ENCODE measurements at places on chromosomes 4 and X.

DNA sequence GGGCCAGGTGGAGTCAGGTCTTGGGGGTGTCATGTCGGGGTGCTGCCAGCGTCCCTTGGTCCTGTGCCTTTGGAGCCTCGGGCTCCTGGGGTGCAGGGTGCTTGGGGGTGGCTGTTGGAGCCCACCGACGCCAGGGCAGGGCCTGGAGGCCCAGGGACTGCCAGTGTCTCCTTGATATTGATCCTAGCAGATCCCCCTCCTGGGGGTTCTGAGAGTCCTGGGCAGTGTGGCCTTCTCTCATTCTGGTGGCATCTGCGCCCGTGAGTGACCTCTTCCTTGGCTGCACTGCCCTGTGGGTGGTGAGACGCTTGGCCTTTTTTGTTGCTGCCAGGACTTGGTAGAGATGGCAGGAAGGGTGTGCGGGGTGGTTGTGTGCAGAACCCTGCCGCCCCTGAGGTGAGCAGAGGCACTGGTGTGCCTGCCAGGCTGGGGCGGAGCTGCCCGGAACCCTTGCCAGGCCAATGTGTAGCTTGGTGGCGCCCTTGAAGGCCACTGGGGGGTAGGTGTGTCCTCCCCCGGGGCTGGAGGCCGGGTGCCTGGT is 7.0 kb downstream of the NAT8L start:
- no peak for DNase-seq

GRCh38 chr4:80306260-80306659 is 29.3 kb upstream of the CFAP299 start:
- no peak for DNase-seq

DNA sequence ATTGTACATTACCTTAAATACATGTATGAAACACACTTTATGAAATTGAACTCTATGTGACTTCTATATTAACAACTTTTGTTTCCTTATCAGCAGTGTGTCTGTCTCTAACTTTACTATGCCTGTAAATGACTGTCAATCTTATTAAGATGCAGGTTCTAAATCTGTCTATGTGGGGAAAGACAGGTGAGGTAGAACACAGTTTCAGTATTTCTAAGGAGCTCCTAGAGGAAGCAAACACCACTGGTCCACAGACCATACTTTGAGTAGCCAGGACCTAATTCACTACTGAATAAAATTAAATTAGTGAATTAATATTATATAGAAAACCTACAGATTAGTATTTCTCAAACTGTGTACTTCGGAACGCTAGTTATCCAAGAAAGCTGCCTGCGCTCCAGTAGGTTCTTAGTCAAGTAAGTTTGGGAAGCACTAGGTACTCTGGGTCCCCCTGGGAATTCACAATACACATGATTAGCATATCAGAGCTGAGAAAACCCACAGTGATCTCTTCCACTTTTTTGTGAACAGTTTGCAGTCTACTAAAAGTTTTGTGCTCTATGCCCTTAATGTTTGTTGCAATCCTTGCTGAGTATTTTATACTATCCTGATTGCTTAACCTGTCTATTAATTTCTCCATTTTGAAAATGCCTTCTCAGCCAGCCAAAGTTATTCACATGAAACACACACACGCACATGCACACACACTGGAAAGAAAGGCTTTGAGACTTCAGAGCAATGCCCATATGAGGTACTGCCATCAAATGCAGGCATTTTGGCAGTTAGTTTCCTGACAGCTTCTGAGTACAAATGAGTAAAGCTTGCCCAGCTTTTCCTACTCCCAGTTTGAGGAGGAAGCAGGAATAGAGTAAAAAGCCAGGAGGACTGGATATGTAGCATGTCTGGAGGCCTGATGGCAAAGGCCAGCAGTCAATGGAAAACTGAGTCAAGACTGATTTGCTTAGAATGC is 133.6 kb upstream of the CPEB2 start:
- no peak for DNase-seq

DNA sequence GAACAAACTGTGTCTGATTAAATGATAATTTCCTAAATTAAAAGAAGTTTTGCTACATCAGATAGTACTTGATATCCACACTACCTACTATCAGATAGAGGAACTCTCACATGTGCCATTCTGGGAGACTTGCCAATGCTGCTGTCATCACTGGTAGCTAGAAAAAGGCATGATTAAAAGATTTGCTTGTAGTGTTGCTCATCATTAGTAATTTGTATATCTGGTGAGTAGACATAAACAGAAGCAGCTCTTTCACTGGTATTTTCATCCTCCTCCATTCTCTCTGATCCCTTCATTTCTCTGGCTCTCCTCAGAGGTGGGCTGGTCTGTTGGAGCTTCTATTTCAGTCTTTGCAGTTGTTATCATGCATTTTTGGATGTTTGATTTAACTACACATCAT is 56.0 kb downstream of the SPRY1 start:
- DNase-seq, result no peak

DNA sequence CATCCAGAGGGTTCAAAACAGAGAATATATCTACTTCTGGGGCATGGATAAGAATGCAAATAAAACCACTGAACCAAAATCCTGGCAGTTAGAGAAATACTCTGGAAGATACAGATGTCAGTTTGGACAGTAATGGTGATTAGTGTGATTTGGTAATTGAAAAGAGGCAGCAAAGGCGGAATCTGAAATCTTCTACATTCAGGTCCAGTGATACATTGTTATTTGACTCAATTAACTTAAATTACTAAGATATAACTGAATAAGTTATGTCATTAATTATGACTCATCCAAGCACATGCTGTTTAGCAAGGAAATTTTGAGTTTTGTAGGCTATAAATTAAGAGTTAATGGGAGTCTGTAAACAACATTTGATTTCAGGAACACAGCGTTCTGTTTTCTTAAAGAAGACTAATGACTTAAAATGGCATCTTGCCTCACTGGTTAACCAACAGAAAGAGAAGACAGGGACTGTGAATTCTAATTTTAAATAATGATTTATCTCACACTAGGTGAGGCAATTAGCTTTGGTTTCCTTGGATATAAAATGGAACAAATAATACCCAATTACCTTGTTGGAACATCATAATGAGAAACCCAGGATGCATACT is 937.1 kb downstream of the PDHA2 start:
- no peak for DNase-seq

- DNase-seq, result no peak
Observed at GRCh38 chr4:105998171-105999063, 103.1 kb downstream of the NPNT start.

DNA sequence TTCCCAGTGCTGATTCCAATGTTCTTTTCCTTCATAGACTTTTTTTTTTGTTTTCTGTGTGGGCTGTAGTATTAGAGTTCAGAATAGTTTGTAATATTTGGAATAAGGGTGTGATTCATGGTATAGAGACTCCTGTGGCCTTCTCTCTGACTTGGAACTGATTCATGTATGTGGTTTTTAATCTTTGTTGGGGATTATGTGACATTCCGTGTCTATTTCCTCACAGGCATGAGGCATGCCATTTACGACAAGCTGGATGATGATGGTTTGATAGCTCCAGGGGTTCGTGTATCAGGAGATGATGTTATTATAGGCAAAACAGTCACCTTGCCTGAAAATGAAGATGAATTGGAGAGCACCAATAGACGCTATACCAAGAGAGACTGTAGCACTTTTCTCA is 44.4 kb downstream of the POLR2B start:
- no peak for DNase-seq

- DNase-seq, result no peak
Observed at GRCh38 chrX:104370089-104370488, 115.4 kb upstream of the ESX1 start.

GRCh38 chr4:27218013-27218412 is 357.4 kb downstream of the STIM2 start:
- no peak for DNase-seq

DNA sequence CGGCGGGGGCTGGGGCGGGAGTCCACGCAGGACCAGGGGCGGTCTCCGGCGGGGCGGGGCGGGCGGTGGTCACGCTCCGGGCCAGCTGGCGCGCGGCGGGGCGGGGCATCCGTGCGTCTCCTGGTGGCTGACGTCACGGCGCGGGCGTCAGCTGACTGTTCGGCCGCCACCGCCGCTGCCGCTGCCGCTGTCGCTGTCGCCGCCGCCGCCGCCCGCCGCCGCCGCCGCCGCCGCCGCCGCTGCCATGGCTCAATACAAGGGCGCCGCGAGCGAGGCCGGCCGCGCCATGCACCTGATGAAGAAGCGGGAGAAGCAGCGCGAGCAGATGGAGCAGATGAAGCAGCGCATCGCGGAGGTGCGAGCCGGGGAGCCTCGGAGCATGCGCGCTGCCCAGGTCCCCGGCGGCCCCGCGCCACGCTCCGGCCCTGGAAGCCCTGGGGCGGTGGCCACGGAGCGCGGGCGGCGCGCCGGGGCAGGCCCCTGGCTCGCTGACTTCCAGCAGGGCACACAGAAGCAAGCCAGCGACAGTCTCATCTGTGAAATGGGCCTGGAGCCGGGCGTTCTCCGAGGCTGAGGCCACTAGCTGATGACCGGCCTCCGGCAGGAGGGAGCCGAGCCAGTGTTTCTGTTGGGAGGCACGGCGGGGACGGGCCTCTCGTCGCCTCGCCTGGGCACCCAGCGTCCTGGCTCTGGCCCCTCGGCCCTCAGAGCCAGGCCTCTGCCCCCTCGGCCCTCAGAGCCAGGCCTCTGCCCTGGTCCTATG is at the start of gene FAM50A:
TSS of gene FAM50A (plus strand) at position 150 of the 763 bp plus-strand sequence. CDS start at position 245, 95 bp downstream.
- DNase-seq, result no peak

DNA sequence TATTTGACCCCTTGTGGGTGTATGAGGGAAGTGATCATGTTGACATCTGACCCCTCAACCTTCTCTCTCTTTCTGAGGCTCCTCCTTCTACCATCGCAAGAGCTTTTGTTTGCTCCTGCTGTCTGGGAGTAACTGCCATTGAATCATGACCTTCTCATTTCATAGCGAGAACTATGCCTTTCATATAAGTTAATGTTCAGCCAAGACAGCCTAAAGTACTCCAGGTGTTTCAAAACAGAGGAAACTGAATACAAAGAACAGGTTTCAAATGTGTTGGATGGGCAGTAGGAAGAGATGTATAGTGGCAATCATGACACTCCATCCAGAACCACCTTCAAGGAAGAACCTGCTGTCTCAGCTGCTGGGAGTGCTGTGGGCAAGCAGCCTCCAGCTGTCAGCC is 403.1 kb downstream of the MID1IP1 start:
- DNase-seq, result no peak

DNA sequence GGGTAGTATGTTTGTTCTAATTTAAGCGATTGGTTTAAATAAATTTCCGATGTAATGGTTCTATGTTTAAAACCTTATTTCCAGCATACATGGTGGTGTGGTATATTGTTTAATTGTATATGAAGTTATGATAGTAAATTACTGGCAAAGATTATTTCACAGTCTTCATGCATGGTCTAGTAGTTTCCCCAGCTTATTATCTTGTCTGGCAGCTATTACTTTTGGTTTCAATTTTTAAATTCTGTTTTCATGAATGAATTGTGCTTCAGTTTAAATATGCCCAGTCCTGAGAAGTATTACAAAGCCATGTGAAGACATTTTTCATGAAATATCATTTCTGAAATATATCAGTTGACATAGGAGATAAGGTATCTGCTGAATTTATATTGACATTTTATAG is 6.3 kb downstream of the ALG13 start:
- DNase-seq, result no peak
